ENCODE measurements at places on chromosomes 4 and X.
A peak's percentile ranks its signal among the peaks of the same experiment; 100 is the strongest.

- DNase-seq = no peak
Measured at GRCh38 chr4:3077796-3078195, 3.3 kb downstream of the HTT start.

- DNase-seq = peak; percentile 80
Measured at GRCh38 chr4:174828845-174829701, at the start of gene GLRA3. TSS of gene GLRA3 (minus strand) at chr4:174829247. CDS start at chr4:174828811, 436 bp downstream.

DNA sequence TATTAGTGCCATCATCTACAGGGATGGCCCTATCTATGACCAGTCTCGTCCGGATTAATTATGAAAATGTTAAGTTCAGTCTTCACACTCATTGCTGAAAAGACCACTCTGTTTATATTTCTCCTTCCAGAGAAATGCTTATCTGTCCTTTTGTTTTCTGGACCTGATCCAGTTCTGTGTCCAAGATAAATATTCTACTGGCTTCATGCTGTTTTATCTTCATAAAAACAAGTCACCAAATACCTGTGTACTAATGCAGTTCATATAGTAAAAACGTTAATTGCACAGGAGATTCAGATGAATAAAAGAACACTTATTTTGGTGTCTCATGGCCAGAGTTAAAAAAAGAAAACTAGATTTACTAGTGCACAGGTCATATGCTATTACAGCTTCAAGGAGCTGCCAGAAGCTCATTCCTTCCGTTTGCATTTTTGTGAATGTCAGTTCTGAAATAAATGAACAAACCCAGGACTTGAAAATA is 17.3 kb downstream of the FNIP2 start:
- DNase-seq = peak; percentile 24

DNA sequence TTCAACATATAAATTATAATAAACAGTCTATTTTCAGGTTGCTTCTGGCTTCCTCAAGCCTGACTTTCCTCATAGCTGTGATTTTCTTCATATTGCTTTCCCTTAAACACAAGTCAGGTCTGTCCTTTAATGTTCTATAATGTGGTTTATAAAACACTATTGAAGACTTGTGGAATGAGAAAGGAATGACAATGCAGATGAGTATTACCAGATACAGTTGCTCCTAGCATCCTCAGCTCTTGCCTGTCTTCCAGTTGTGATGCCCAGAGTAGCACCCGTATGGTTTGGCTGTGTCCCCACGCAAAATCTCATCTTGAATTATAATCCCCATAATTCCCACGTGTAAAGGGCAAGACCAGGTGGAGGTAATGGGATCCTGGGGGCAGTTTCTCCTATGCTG is 265.7 kb upstream of the BOD1L1 start:
- DNase-seq = no peak

DNA sequence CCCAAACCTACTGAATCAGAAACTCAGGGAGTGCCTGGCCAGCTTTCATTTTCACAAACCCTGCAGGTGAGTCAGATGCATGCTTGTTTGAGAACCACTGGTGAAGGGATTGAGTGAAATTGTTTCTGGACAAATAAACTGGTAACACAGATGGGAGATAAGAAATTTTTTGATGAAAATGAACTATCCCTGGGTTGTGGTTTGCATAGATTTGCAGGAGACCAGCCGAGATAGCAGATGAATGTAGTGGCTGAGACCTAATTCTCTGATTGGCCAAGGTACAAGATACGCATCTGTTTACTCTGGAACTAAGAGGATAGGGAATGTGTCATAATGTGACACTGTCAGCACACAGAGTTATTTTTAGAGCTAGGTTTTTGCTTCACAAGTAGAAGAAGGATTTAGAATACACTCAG is 117.8 kb upstream of the NOCT start:
- no peak for DNase-seq

DNA sequence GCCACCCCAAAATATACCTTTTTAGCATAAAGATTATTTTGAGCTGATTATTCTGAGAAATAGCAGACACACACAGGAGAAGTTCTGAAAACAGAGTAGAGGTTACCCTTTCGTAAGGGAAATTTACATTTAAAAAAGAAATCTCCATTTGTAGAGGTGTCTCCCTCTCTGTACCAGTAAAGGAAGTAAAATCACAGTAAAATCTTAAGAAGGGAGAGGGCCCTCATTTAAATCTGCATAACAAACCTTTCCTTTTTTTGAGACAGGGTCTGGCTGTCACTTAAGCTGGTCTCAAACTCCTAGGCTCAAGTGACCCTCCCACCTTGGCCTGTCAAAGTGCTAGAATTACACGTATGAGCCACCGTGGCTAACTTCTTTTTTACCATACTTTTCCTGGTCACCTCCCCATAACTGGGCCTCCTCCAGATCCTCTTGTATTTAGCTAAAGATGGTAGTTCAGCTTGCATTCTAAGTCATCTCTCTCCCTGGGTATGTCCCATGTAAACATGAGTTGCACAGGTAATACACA is 92.2 kb upstream of the INTU start:
- no peak for DNase-seq

DNA sequence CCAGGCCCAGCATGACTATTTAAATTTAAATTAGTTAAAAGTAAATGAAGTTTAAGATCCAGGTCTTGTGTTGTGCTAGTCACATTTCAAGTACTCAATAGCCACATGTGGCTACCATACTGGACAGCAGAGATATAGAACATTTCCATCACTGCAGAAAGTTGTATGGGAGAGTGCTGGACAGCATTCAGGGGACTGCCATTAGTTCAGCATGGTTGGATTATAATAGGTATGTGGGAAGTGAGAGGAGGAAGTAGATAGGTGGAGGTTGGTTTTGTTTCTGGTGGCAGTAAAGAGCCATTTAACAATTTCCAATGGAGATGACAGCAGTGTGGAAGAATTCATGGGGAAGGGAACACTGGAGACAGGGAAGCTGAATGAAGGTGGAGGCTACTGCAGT is 42.1 kb downstream of the ERVMER34-1 start:
- DNase-seq = no peak

DNA sequence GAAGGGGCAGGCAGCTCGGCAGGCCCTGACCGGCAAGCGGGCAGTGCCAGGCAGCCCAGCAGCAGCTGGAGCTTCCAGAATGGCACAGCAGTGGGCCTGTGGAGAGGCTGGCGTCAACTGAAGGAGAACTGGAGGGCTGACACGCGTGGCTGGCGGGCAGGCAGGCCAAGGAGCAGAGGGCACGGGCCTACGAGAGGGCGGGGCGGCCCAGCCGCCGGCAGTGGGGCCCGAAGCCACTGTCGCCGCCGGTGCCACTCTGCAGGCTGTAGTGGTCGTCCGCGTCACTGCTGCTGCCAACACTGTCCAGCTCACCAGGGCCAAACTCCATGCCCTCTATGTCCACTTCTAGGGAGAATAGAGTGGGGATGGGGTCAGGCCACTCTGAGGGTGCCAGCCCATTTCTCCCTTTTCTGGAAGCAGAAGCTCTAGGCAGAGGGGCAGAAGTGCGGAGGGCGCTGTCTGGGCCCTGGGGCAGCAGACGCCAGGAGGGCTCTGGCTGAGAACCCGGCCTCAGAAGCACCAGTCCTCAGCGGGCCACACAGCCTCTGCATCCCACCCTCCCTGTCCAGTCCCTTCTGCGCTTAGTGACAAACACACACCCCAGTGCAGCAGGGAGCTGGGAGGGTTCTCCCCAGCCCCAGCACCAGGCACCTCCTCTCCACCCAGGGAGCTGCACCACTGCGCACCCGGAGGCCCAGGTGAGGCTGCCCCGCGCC is 8.6 kb upstream of the HAUS3 start:
- DNase-seq = no peak

DNA sequence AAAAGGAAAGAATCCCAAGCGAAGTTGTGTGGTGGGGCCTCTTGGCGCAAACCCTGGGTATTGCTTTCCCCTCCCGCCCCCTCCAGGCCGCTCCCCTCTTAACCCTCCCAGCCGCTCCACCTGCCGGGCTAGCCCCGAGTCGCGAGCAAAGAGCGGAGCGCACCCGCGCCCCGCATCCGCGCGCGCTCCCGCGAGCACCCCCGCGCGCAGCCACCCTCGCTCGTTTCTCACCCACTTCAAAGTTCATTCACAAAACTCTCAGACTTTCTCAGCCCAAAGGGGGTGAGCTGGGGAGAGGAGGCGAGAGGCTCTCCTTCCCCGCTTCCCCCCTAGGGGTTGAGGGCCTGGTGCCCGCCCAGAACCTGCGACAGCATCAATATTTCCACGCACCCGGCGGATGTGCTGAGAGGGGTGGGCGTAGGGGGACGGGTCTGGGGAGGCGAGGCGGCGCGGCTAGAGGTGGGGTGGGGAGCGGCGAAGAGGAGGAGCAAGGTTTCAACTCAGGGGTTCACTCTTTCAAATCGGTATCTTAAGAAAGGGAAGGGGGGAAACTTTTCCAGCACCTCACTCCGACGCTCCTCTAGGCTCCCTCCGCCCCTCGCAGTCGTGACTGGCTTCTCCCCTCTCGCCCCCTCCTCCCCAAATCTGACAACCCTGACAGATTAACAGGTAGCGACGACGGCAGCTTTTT is 1.8 kb downstream of the MAML3 start:
- no peak for DNase-seq

DNA sequence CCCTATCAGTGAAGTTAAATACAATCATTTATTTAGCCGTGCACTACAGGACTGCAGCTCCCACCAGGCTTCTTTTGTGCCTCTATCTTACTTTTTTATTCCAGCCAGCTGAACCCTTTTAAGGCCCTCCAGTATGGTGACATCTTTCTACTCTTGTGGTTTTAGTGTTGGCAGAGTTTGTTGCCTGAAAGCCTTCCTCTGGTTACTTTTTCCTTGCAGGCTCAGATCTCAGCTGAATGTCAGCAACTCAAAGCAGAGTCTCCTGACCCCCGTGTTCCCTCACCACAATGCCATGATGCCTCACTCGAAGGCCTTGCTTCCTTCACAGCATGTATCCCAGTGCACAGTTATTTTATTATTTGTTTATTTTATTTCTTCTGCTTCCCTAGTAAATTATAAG is 818.9 kb upstream of the LCORL start:
- DNase-seq = no peak

- no peak for DNase-seq
Measured at GRCh38 chrX:31449081-31449480, 377.2 kb upstream of the FTHL17 start.

GRCh38 chr4:123215536-123215935 is 181.1 kb upstream of the SPRY1 start:
- no peak for DNase-seq

DNA sequence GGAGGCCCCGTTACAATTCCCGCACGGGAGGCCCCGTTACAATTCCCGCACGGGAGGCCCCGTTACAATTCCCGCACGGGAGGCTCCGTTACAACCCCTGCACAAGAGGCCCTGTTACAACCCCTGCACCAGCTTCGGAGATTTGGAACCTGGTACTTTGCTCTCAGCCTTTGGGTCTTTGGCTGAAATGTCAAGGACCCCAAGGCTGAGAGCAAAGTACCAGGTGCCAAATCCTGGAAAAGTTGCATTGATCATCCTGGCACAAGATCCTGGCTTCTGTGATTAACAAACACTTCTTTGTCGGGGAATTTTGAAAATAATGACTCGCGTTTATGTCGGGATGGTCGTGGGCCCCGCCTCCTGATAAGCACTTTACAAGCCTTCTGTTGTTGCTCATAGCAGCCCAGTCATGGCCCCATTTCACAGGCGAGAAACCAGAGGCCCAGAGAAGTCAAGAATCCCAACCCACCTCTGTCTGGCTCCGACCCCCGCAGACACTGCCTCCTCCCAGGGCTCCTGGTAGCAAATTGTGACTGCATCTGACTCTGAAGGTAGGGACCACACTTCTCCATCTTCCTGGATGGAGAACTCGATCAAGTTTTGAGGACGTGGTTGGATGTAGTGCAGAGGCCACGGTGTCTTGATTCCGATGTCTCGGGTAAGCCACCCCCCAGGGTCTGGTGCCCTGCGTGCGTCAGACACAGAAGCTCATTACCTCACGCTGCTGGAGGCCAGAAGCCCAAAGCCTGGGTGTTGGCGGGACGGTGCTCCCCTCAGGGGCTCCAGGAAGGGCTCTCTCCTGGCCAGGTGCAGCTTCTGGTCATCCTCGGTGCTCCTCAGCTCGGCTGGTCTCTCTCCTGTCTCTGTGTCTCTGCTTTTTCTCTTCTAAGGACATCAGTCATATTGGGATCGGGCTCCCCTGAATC is 60.3 kb downstream of the ADRA2C start:
- DNase-seq = no peak

- DNase-seq = no peak
Measured at GRCh38 chr4:125836597-125837195, 521.9 kb downstream of the FAT4 start.

GRCh38 chrX:30637874-30638815 is 15.1 kb upstream of the GK start:
- DNase-seq = no peak

DNA sequence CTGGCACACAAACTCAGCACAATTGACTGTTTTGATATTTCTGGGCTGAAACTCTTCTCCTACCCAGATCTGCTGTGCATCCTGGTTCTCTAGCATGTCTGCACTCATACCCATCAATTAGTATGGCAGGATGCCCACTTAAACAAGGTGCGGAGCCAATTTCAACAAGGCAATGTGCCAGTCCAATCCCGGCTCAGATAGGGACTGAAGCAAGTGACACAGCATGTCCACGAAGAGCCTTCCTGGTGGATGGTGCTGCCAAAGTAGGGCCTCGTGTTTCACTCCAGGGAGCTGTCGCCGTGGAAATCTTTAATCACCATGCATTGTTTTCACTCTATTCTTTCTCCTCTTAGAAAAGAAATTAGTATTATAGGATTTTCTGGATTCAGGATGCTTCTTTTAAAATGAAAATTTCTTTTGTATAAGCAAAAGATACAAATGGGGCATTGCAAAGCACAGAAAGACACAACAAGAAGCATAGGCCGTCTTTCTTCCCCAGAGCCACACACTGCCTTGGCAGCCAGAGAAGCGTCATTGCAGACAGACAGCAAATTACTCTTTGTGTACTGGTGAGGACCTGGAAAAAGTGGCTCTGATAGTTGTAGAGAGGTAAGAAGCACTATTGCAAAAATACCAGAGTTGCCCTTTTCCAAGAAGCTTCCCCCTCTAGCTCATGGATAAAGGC is 40.6 kb upstream of the LSM6 start:
- peak; percentile 67 for DNase-seq

DNA sequence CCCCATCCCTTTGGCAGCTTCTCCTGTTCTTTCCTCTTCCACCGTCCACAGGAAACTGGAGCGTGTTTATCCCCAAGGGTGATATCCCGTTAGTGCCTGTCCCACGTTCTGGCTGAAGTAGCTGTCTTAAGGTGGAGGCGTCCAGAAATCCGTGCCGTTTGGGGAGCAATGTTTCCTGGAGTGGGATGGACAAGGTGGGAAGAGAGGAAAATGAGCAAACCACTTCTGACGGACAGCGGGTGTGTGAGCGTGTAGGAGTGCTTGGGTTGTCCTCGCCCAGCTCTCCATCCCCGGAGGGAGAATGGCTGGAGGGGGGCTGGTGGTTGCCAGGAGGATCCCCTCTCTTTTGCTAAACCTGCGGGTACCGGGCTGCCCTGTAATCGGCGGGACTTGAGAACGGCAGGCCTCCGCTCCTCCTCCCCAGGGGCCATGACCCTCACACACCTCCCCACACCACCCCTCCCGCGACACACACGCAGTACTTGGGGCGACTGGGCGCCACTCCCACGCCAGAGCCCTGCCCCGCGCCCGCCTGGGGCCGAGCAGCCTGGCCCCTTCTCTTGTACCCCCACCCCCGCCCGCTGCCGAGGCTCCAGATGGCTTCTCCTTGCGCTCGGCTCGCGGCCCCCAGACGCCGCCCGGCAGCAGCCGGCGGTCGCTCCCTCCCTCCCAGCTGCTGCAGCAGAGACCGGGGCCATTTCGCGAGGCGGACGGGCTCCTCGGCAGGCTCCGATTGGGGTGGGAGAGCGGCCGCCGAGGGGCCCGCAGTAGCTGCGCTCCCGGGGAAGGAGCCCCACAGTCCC is 13.9 kb upstream of the PRDM8 start:
- peak; percentile 73 for DNase-seq
